ENCODE measurements at places on chromosomes 3 and 15.

GRCh38 chr3:167918686-167919085, 177.0 kb downstream of the GOLIM4 start:
- DNase-seq = no peak

DNA sequence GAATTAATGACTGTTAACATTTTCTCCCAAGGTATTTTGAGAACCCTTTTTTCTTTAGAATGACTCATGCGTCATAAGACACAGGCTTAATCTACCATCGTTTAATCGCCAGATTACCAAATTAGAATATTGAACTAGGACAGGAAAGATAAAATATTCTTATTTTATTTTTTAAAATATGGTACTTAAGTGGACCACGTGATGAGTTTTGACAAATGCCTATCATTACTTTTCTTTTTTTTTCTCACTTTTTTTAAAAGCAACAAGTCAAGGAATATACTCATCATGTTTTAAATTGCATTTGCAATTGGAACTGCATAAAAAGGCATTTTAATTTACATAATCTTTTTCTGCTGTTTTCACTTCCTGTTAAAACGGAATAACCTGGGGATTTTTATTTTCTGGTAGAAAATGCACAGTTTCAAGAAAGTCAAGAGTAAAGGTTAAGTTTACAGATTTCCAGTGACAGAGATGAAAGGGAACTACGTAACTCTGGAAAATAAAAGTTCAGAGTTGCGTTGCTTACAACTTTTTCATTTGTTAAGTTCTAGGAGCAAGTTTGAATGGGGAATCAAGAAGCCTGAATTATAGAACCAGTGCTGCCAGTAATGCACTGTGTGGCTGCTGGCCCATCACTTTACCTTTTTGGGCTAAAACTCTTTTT, 23.6 kb downstream of the SIAH2 start:
- DNase-seq = no peak

DNA sequence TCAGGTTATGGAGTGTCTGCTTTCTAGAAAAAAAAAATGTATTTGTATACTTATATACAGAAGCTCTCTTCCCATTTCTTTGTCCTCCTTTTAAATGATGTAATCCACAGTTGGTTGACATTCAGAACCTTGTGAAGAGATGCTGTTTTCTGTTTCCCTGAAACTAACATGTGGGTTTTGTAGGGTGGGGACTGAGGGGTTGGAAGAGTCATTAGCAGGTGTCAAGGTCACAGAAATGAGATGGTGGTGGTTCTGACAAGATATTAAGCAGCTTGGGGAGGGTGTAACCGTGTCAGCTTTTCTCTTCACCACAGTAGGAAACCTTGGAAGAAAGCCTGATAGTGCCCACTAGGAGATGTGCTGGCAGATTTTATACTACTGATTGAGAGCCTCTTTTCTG, 2.4 kb downstream of the RASA2 start:
- DNase-seq = no peak

GRCh38 chr3:187130346-187131066, 8.8 kb downstream of the RPL39L start:
- no peak for DNase-seq

Measured in sigmoid colon (tissue), 7 donors.